ENCODE measurements at places on chromosomes 7 and 10.

DNA sequence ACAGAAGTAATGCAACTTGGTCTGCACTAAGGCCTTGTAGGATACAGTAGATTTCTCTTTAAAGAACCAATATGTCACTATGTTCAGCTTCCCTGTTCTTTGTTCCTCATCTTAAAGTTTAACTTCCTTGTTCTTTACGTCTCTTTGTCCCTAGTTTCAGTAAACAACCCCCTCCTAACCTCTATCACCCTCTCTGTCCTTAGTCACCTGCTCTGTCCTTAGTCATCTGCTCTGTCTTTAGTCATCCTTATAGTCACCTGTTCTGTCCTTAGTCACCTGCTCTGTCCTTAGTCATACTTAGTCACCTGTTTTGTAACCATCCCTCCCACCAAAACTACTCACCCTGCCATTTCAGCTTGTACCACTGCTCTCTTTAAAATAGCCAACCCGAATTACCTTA lies 144.6 kb upstream of the TMEM106B start:
- no peak for DNase-seq

DNA sequence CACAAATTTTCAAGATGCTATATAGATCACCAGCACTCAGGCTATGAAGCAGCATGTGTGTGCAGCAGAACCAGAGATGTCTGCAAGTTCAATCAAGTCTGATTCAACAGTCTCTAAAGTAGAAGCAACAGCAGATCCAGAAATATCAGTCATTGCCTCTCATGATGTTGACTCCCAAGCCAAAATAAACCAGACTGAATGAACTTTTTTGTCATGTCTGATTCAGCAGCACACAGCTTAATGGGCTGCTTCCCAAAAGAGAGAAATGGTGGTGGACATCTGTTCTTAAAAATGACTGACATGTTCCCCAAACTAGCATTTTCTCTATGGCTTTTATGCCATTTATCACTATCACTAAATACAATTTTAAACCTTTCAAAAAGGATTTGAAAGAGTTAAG lies 53.8 kb downstream of the TMEM26 start:
- DNase-seq = no peak

- no peak for DNase-seq
Measured at GRCh38 chr10:43145311-43145710, 7.1 kb downstream of the CSGALNACT2 start.

DNA sequence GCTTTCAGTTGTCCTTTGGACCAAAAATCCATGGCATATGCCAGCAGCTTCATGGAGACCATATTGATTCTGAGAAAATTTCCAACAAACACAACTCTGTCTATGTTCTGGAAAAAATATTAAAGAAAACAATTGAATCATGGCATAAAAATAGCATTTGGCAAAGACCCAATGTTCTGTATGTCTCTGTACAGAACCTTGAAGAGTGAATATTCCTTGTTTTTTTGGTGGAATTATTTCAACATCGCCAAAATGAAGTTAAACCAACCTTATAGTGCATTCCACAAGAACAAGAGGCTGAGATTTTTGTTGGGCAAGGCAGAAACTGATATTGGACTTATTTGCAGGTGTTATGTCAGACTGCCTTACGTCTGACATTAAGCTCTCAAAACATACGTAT lies 53.3 kb upstream of the SLC16A12 start:
- no peak for DNase-seq

DNA sequence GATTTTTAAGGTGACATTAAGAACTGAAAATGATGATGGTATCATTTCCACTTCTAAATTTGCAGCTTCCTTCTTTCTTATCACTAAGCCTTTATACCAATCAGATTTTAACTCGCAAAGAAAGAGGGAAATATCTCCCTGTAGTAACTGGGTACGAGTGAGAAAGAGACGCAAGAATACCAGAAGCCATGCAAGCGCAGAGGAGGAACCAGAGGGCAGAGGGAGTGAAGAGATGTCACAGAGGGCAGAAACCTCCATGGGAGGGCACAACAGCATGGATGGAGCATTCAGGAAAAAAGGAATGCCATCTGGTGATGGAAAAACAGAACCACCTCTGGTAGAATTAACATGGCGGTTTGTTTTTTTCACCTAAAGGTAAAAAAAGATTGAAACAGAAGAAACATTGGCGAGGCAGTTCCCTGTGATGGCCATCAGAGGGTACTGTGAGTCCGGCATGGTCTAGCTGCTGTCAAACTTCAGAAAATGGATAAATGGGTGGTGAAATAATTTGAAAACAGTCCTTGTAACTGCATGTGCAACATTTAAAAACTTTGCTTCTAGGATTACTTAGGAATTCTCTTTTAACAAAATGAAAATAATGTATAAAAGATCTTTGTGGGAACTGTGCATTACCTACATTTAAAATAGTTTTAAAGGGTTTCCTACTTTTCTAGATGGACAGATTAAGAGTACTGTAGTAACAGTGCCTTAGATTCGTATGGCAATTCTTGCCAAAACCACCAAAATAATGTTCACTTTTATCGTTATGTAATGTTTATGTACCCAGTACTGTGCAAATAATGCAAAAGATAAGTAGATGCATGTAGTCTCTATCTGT lies 91.8 kb downstream of the ARHGAP12 start:
- no peak for DNase-seq

DNA sequence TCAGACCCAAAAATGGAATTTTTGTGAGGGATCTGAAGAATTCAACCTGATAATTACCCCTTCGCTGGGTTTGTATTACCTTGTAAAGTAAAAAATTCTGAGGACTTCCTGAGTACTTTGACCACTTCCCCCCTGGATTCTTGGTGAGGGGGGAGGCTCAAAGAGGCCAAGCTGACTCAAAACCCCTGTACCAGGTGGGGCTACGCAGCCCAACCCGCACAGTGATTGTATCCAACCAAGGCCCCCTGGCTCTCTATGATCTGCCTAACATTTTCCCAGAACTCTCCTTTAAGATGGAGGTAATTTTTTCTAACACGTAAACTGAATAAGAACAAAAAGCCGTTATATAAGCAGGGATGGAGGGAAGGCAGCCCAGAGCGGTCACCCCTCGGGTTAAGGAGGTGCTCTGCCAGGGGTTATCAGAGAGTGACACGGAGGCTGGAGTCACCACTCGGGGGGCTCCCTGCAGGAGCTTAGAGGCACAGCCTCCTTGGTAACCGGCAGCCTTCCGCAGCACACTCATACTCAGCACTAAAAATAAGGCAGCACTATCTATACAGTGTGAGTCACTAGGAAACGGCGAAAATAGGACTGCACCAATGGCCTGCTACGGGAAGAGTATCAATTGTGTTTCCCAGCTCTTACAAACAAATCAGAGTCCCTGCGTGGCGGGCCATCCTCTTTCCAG lies 255.4 kb downstream of the ELMO1 start:
- no peak for DNase-seq

DNA sequence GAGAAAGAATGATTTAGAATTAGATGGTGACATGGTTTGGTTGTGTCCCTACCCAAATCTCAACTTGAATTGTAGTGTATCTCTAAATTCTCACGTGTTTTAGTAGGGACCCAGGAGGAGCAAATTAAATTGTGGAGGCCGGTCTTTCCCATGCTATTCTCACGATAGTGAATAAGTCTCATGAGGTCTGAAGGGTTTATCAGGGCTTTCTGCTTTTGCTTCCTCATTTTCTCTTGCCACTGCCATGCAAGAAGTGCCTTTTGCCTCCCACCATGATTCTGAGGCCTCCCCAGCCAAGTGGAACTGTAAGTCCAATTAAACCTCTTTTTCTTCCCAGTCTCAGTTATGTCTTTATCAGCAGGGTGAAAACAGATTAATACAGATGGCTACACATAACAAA lies 167.4 kb upstream of the SVIL start:
- no peak for DNase-seq

DNA sequence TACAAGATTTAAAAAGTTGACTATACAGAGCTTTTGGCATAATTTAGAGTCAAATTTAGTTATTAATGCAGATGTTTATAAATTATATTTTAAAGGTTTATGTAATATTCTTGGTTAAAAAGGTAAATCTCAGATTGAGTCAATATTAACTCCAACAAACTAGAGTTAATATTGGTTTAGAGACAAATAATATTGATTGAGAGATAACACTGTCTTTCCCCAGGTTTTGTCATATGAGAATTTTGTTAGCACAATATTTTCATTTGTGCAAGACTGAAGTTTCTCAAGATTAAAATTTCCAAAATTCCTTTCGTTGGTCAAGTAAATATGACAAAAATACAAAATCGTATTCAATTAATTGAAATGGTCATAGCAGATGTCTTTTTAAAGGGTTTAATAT lies 12.9 kb upstream of the AKR1D1 start:
- no peak for DNase-seq

DNA sequence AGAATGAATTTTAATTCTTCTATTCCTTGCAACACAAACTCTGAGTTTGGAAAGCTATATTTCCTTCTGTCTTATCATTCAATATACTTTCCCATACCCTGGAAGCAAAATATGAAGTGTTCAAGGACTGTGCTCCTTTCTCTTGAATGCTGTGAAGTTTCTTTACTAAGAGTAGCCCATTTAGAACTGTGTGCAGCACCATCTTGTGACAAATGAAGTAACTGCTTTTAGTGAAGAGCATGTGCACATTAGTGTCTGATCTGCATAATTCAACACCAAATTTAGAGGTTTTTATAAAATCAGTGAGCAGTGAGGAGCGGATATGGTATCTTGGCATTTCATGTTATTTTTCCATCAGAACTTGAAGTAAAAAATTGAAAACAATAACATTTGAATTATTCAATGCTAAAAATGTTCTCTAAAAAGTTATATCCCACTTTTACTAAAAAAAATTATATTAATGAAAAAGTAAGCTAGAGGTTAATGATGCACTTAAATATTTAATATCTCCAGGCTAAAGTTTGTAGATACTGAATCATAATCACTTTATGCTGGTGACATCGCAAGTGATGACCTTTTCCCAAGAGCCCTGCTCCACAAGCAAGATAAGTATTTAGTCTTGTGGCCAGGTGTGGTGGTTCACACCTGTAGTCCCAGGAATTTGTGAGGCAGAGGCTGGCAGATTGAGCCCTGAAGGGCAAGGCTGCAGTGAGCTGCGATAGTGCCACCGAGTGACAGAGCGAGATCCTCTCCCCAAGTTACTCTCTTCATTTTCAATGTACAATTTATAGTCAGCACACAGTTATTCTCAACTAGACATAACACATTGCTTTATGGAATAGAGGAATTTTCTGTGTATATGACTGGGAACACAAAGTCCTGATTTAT lies 108.8 kb upstream of the PCLO start:
- DNase-seq = peak; percentile 7

- DNase-seq = no peak
Measured at GRCh38 chr10:133264461-133264860, 12.2 kb downstream of the ADAM8 start.

GRCh38 chr10:90218846-90219245 lies 517.5 kb downstream of the KIF20B start:
- DNase-seq = no peak

Data from SJSA1 (cell line).